Activated CD4-positive, alpha-beta T cell treated with anti-CD3 and anti-CD28 coated beads, Interleukin-2, amount 50 U/mL, for 16 hours (primary cell): ENCODE measurements at places on chromosomes 4 and X.

DNA sequence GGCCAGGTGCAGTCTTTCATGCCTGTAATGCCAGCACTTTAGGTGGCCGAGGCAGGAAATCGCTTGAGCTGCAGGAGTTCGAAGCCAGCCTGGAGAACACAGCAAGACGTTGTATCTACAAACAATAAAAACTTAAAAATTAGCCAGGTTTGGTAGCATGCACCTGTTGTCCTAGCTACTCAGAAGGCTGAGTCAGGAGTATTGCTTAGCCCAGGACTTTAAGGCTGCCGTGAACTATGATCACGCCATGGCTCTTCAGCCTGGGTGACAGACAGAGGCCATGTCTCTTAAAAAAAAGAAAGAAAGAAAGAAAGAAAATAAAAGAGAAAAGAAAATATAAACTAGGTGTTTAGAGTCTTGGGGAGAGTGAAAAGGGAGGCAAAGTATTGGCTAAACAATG, 96.4 kb upstream of the PDE5A start:
- DNase-seq: no peak

DNA sequence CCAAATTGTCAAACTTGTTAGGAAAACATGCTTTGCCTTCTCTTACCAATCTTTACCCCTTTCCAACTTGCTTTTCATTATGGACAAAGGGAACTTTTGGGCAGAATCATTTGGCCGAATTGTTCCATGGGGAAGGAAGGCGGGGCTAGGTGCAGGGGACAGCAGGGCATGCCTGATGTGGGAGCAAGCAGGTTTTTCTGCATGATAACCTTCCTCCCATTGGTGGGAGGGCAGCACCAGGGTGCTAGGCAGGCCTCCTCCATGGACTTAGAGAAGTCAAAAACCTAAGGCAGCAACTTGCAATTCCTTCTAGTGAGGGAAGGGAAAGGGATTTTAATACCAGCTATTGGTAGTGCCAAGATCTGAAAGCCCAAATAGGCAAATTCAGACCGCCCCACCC, 260.5 kb downstream of the MAPK10 start:
- no peak for DNase-seq

GRCh38 chr4:84159762-84160161, 339.3 kb downstream of the NKX6-1 start:
- DNase-seq: no peak

GRCh38 chrX:13055486-13055885, 11.1 kb upstream of the FAM9C start:
- DNase-seq: no peak

- peak; percentile 12 for DNase-seq
These were observed 12.4 kb downstream of the DDIT4L start for GRCh38 chr4:100177855-100178254.

- DNase-seq: peak; percentile 52
These were observed 219.8 kb downstream of the ZNF674 start for GRCh38 chrX:46325312-46325877.

DNA sequence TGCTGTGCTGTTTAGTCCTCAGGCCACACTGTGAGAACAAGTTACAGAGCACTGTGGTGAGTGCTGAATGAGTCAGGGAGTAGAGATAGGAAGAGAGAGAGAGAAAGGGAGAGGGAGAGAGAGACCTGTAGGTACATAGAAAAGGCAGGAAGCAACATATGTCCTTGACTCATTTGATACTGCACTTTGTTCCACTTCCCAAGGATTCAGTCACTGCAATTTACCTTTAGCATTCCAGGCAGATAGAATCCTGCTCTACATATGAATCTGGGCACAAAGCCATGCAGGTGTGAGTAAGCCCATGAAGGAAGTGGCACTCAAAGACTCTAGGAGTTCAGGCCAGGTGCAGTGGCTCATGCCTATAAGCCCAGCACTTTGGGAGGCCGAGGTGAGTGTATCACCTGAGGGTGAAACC, 1.0 kb upstream of the DAPP1 start:
- DNase-seq: peak; percentile 58

GRCh38 chr4:14559646-14560045, 442.6 kb upstream of the CPEB2 start:
- no peak for DNase-seq

DNA sequence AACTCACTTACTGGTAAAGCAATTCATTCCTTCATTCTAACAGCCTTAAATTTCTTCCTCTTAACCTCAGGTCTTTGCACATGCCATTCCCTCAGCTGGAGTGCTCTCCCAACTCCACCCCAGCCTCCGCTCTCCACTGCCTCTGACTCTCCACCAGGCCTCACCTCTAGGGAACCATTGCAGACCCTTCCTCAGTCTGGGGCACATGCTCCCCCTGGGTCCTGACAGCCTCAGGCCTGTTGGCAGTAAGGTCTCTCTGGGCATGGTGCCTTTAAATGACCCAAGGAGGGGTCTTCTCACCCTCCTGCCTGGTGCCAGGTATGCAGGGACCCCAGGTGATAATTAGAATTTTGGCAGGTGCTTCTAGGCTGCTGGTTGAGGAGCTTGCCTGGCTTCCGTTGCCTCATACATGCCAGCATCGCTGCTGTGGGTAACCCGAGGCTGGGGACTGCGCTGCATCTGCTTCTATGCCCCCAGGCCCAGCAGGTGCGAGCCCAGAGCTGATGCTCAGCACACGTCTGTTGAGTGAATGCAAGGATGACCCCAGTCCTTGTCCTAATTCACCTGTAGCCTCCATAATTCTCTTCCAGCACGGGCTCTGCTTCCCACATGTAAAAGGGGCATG, 27.5 kb upstream of the GPR78 start:
- no peak for DNase-seq

GRCh38 chr4:138832563-138832962, 183.0 kb upstream of the NOCT start:
- no peak for DNase-seq

DNA sequence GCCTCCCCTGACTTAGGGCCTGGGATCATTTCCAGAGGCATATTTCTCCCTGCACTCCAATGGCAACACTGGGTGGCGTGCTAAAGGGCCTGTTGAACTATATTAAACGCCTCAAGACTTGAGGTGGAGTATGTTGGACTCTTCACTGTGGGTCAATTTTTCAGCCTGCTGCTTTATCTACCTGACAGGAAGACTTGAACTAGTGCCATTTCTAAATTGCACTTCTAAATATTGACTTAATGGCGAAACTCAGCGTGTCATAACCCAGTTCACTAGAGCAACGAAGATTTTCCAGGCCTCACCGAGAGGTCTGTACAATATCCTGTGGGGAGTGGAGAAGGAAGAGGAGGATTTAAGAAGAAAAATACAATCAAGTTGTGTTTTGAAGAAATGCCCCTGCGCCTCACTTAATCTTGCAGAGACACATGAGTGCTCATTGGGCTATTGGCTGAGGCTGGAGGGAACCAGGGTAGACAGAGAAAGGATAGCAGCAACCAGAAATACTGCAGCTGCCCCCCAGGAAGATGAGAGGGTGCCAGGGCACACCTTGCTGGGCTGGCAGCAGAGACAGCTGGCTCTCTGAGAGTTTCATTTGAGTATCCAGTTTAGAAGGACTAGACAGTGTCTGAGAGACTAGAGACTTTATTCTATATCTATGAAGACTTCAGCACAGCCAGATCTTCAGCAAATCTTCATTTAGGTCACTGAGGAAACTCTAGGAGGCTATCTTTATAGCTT, 67.4 kb downstream of the ENPP6 start:
- no peak for DNase-seq

- DNase-seq: no peak
These were observed 36.9 kb downstream of the NBDY start for GRCh38 chrX:56765811-56766553.

GRCh38 chr4:156329779-156330178, 376.1 kb upstream of the CTSO start:
- DNase-seq: no peak

- DNase-seq: no peak
These were observed 27.2 kb downstream of the TAPT1 start for GRCh38 chr4:16199093-16199492.

- no peak for DNase-seq
These were observed 345 bp downstream of the SLC6A8 start for GRCh38 chrX:153688071-153688470.

DNA sequence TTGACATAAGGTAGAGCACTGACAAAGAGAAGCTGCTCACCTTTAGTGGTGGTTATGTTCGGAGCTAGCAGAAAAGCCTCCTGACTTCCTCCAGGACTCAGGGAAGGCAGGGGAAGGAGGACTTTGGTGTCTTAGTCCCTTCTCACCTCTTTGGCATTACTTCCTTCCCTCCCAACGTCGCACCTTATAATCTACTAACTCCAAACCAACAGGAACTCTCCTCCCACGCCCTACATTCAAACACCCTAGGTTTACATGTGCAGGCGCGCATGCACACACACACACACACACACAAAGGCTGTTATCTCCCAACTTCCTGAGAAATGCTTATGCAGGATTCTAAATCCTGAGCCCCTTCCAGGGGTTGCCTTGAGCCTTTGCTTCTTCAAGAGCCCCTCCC, 157.7 kb upstream of the STS start:
- no peak for DNase-seq

DNA sequence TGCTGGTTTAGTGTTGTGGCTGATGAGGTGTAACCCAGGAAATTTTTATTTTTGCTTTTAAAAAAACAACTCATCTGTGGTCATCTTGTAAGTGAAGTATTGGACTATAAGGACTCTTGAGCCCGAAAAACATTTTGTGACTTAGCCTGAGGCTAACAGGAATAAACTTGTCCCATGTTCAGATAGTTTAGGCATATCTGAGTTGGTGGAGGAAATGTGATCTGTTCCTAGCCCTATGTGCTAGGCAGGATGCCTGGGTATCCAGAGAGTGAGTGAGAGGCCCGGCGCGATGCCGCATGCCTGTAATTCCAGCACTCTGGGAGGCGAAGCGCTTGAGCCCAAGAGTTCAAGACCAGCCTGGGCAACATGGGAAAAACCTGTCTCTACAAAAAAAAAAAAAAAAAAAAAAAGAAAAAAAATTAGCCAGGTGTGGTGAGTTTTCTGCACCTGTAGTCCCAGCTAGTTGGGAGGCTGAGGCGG, 3.7 kb downstream of the SMS start:
- no peak for DNase-seq

- peak; percentile 76 for DNase-seq
These were observed 19.2 kb upstream of the WFS1 start for GRCh38 chr4:6250235-6250983.

DNA sequence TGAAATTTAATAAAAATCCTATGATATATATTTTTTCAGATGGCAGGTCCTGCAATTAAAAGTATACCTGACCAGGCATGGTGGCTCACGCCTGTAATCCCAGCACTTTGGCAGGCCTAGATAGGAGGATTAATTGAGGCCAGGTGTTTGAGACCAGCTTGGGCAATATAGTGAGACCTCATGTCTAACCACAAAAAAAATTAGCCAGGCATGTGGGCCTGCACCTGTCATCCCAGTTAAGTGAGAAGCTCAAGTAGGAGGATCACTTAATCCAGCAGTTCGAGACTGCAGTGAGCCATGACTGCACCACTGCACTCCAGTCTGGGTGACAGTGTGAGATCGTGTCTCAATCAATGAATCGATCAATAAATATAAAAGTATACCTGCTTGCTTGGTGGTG, 2.5 kb downstream of the OCIAD2 start:
- no peak for DNase-seq

DNA sequence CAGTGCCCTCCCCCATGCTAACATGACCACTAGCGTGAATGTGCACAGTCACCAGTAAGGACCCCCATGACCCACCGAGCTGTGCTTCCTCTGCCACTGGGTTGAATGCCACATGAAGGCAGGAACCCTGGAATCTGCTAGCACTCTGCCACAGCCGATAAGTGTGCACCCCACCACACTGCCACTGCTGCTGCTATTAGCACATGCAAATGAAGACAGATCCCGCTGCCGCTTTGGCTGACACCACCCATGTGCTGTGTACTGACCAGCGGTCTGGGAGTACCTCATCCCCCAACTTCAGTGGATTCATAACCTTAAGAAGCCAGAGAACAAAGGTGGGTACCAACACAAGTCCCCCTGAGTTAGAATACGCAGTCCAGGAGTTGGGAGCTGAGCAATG, 200.9 kb upstream of the ARHGEF9 start:
- DNase-seq: no peak

GRCh38 chr4:85675076-85676049, 200.4 kb downstream of the ARHGAP24 start:
- DNase-seq: no peak

DNA sequence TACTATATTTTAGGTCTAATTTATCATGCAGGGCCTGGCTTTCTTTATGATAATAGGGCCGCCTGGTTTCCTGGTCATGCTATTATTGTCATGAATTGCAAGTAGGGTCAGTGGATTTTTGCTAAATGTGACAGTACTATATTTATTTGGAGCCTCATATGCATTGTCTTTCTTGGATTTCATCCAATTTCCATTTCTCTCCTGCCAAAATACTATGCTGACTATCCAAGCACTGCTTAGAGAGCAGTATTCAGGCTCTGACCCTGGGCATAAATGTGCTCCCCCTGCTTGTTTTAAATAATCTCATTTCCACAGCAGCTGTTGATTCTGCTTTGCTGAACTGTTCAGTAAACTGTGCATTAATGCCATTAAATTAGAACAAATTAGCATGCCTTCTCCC, 269.3 kb downstream of the GPM6A start:
- no peak for DNase-seq

DNA sequence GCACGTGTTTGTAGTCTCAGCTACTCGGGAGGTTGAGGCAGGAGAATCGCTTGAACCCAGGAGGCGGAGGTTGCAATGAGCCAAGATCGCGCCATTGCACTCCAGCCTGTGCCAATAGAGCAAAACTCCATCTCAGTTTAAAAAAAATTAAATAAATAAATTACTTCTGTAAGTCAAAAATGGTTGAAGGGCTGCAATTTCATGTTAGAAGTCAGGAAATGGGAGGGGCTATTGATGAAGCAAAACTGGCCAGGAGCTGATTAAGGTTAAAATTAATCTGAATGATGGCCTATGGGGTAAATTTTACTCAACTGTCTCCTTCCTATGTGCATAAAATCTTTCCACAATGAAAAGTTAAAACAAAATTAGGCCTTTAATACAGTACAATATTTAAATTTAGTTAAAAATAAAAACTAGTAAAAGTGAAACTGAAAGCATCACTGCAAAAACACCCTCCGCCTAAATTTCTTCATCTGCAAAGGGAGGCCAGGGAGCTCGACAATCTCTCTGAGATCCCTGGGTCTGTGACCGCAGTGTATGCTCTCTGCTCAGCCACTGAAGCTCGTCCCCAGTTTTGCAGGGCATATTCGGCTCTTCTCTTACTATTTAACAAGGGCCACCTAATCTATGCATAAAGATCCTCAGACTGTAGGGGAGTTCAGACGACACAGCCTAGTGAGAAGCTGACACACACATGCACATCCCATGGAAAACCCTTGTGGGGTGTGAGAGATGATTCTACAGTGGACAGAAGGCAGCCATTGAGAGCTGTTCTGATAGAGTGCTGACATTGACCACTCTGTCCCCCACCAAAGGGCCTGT, 57.2 kb downstream of the IRF2 start:
- peak; percentile 80 for DNase-seq

GRCh38 chr4:67584496-67584895, 26.0 kb downstream of the STAP1 start:
- no peak for DNase-seq
